CD4-positive, alpha-beta T cell treated with Interleukin-2 at 100 ng/mL for 4 hours (primary cell): ENCODE measurements at places on chromosomes 12 and 14.

DNA sequence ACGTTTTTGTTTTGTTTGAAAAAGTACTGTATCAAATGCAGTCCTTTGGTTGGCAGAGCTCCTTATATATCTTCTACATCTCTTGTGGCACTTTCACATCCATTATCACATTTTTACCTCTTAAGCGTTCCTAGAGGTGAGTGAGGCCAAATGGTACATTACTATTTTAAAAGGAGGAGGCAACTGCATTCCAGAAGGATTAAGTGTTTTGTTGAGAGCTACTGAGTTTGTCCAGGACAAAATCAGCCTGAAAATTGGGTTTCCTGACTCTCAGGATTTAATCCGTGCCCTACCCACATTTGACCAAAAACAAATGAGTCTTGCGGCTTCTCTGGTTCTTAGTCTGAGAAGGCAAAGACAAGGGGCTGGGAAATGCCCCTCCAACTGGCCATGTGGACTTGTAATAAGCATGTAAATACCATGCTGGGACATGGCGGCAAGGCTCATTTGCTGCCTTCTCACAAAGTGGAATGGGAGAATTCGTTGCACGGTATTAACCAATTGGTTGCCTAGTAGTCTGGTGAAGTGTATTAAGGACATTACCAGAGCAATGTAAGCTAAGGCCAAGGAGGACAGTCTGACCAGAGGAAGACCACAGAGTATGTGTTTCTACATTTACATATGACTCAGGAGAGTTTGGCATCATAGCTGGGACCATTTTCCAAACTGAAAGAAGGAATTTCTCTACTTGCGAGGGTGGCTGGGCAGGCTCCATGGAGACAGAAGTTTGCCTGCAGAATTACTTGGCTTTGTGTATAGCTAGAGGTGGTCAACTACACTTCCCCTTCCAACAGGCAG, 175.8 kb upstream of the PLXNC1 start:
- DNase-seq = no peak

DNA sequence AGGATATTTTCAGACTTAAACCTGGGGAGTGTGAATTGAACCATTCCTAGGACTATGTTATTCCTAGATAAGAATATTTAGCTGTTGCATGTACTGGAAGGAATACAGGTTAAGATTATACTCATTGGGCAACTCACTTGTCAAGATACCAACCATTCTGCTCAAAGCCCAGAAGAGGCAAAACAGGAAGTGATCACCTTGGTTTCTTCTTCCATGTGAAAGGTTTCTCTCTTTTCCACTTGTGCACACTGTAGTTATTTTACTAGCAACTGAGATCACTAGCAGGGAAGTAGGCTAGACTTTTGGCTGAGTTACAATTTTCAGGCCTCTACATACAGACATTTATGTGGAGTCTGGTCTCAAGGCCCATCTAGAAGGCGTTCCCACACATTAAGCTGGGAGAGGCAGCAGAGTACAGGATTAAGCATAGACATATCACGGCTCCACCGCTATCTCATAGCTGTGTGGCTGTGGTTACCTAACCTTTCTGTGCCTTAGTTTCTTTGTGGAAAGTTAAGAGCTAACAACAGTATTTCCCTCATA, 83.9 kb upstream of the FERMT2 start:
- no peak for DNase-seq

DNA sequence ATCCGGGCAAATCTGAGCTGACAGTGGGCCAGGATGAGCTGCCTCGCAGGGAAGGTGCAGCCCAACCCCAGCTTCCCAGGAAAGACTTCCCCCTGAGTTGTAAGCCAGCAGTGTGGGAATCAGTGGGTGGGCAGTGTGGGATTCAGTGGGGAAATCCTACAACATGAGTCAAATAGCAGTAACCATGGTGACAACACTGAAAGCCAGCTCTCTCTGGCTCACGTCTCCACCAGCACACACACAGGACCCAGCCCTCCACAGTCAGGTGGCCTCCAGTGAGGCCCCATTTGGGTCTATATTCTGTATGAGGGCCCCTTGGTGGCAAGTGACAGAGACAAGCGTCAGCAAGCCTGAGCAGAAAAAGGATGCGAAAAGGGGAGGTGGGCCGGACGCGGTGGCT, 6.0 kb upstream of the LGALS3 start:
- DNase-seq = no peak

DNA sequence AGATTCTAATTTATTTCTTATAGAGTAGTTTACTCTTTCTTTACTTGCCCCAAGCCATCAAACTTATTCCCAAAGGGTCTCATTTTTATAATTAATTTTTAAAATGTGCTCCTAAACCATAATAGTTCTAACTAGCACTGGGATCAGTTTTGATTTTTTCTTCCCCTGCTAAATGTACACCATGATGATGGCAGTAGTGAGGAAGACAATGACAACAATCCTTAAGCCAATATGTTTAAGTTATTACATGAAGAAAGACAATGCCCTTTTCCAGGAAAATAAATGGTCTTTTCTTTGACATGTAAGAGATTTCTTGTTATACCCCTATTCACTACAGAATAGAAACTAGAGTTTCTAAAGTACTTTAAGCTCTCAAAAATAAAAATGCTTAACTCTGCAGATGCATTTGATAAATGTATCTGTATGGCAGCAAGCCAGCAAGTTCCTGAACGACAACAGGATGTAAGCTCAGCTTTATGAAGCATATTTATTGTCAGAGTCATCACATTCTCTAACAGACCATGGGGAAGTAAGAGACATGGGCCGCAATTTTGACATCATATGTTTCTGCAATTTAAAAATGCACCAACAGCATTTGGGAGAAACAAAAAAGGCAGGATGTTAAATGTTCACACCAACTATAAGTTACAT, 36.0 kb upstream of the SNX6 start:
- peak; percentile 52 for DNase-seq

DNA sequence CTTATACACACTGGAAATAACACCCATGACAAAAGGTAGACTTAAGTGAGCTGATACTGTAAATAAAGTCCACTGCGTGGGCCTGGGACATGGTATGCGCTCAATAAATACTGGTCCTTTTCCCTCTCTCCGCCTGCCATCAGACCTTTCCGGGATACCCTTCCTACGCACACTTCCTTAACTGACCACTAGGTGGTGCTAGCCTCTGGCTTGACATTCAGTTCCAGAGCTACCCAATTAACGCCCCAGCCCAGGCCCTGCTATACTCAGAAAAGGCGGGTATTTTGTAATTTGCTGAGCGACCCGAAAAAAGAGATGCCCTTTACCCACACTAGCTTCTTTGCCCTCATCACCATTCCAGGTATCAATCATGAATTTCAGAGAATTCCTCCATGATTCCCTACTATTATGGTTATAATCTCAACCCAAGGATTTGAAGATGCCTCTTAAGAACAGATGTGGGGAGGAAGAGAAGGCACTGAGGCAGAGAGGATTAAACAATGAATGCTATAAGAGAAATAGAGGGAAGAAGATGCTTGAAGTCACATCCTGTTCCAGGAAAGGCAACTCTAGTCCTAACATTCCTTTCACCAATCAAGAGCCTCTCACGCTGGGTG, 3.9 kb upstream of the LRP1 start:
- peak; percentile 86 for DNase-seq

DNA sequence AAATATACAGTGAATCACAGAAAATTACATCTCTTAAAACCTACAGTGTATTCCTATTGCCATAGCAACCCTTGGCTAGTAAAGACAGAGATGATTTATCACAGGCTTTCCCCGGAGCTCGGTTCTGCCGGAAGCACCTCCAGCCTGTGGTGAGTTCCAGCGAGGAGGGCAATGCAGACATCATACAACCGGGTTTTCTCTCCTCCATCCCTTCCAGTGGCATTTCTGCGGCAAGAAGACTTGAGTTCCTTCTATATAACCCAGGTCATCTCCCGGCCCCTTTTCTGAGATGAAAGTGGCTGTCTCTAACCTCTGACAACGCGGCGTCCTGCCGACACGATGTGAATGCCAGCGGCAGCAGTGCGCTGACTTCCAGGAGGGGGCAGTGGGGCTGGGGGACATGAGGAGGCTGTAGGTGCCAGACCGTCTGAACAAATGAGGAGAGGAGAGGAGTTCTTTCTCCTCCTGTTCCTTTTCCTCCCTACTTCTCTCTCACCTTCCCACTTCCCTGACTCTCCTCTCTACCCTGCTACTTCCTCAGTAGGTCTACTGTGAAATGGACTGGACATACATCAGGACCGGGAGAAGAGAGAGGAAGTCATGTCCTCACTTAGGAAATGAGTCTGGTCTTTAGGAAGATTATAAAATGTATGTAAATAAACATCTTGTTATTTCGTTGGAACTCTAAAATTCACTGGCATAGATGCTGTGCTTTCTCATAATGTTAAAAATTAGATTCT, 68.6 kb upstream of the MAX start:
- peak; percentile 70 for DNase-seq

- DNase-seq = no peak
Measured at GRCh38 chr12:100959481-100959880, 164.9 kb downstream of the ANO4 start.

DNA sequence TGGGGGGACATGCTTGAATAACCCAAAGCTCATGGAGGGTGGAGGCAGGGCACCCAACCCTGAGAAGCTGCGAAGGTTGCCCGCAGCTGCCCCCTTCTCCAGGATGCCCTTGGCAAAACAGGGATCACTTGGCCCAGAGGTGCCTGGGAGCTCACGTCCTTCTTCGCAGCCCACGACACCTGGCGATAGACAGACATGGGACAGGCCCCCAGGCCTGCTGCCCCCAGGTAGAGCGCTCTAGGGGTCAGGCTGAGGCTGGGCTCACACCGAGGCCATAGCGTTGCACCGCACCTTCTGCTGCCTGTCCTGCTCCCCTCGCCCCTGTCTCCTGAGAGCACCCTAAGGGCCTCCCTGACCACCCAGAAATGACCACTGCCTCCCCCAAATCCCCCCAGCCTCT, 20.2 kb upstream of the PLA2G1B start:
- DNase-seq = no peak

- no peak for DNase-seq
Measured at GRCh38 chr14:75486318-75486717, 36.0 kb upstream of the BATF start.

GRCh38 chr14:54374117-54374884, 22.5 kb upstream of the CDKN3 start:
- no peak for DNase-seq

DNA sequence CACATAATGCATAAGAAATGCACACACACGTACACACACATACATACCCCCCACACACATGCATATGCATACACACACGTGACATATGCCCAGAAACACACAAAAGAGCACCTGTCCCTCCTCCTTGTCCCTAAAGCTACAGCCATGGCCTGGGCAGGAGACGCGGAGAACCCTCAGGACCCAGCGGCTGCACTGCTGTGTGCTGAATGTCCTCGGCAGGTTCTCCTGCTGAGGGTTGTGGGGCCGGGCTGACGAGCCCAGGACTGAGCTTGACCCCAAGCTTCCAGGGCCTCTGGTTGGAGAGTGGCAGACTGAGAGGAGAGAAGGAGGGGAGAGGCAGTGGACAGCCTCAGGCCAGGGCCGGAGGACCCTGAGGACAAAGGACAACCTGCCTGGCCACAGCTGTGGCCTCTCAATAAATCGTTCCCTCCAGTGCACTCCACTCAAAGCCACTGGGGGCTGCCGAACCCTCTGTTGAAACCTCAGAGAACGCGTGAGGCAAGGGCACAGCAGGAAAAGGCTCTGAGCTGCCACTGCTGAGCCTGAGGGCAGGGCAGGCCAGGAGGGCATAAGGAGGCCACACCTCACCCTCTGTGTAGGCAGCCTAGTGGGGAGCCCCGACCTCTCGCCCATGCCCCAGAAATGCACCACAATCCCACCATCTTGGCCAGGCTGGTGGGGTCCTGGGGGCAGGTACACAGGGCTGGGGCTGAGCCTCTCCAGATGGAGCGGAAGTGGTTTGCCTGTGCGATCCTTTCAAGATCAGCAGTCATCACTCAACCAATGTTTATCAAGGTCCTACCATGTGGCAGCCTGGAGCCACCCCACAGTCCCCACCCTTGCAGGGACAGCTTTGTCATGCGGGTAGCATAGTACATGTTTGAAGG, 3.1 kb downstream of the CACNA2D4 start:
- DNase-seq = peak; percentile 30

DNA sequence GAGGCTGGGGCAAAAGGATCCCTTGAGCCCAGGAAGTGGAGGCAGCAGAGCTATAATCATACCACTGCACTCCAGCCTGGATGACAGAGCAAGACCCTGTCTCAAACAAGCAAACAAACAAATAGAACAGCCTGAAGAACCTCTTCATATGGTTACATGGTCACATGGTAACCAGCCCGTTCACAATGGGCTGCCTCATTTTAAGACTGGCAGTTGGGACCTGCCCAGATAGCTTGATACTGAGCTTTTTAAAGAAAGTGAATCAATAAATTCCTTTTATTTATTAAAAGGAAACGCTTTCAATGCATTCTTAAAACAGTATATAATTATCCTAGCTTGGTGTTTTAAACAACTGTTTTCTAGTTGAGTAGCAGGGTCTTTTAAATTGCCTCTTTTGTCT, 10.5 kb downstream of the MLXIP start:
- DNase-seq = no peak

GRCh38 chr12:33546004-33546403, 106.4 kb upstream of the SYT10 start:
- no peak for DNase-seq

GRCh38 chr12:129540249-129540648, 363.6 kb downstream of the TMEM132D start:
- DNase-seq = no peak

DNA sequence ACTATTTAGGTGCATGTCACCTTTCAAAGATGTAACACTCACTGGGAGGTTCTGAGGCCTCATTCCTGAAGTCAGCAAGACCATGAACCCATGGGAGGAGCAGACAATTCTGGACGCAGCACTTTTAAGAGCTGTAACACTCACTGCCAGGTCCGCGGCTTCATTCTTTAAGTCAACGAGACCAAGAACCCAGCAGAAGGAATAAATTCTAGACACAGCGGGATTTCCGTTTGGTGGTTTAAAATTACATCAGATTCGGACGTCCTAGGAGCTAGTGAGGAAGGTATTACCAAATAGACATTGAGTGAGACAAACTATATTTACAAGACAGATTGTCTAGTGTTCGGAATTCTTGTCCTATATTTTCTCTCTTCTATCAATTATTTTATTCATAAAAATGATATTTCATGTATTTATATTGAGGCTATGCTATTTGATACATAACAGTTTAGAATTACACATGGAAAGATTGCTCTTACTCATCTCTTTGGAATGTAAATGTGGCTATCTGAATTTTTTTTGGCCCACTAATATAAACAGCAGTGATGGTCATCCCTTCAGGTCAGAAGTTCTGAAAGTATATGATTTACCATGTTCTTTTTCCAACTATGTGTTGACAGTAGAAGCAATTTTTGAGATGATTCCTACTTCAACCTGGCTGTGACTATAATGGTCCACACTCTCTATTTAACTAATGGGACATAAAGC, 1973.0 kb upstream of the FLRT2 start:
- no peak for DNase-seq

DNA sequence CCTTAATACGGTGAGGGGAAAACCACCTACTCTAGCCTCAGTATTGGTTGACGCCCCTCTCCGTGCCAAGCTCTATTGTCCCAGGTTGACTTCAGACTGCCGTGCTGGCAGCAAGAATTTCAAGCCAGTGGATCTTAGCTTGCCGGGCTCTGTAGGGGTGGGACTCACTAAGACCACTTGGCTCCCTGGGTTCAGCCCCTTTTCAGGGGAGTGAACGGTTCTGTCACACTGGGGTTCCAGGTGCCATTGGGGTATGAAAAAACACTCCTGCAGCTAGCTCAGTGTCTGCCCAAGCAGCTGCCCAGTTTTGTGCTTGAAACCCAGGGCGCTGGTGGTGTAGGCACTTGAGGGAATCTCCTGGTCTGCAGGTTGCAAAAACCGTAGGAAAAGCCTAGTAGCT, 107.1 kb downstream of the NUBPL start:
- no peak for DNase-seq

- no peak for DNase-seq
Measured at GRCh38 chr14:96693987-96694386, 103.2 kb upstream of the VRK1 start.
